ENCODE measurements at places on chromosomes 7 and 10.

DNA sequence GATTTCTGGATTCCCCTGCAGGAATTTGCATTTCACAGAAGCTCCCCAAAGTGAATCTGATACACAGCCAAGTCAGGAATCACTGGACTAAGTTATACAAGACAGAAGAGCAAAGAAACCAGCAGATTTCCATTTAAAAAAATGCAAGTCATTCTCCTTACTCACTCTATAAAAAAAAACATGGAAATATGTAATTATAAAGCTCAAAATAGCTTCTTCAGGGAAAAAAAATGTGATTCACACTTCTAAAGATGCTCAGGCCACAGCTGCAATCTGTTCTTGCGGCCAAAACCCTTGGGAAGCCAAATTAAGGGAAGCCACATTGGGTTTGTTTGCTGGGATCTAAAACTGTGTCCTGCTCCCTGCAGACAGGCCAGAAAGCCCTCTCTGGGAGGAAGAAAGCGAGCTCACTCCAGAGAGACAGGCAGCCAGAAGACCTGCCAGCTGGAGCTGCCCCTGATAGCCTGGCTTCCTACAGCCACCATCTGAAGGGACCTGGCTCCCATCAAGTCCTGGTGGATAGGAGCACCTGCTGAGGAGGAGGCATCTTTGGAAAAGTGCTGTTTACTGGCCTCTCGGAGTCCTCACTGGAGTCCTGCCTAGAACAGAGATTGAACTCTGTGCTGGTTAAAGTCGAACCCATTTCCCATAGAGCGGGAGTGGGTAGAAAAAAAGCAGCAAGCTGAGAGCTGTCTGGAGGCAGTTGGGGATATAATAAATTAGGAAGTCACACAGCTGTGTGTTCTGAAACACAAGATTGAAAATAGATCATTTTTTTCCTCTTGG is 359.2 kb upstream of the AOAH start:
- DNase-seq: no peak

- DNase-seq: no peak
These were observed 358.8 kb downstream of the BBS9 start for GRCh38 chr7:33487998-33488682.

- no peak for DNase-seq
These were observed 185.8 kb downstream of the SNX10 start for GRCh38 chr7:26477381-26477990.

GRCh38 chr10:132546567-132547420 is 9.2 kb downstream of the INPP5A start:
- no peak for DNase-seq

DNA sequence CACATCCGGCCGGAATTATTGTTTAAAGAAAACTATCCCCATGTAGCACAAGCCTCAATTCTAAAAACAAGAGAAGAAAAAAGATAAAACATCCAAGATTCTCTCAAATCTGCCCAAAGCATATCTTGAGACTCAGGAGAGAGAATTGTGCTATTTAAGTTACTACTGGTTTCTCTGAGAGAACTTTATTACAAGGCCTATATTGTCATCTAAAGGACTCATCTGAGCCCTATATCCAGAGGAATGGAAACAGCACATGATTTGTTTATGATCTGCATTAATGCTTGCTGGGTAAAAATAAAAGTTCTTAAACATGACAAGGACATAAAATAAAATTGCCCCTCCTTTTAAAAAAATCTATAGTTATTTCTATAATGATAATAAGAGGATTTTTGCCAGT is 25.0 kb downstream of the LRRN3 start:
- DNase-seq: no peak
